ENCODE measurements at places on chromosomes 5 and 9.

DNA sequence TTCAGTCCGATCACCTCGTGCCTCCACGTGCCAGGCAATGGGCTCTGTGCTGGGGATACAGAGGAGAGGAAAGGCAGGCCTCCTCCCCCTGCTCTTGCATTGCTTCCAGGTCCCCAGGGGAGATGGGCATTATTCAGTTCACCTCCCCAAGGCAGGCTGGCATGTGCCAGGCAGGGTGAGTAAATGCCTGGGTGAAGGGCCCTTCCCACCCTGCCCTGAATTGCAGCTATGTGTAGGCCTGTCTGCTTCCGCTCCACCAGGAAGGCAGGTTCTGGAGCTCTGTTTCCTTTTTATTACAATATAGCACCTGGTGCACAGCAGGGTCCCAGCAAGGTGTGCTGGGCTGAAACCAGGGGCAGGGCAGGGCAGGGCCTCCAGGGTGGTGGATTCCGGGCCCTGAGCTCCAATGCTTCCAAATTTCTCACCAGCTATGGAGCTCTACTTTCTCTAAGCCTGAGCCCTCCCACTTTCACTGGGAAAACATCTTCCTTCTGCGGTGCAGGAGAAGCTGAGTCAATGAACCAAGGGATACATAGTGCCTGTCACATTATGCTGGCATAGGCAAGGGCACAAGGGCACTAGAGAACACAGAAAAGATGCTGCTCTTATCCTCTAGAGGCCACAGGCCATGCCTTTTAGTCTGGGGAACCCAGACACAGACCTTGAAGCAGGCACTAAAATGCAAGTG is 42.0 kb downstream of the SHB start:
- DNase-seq = no peak

DNA sequence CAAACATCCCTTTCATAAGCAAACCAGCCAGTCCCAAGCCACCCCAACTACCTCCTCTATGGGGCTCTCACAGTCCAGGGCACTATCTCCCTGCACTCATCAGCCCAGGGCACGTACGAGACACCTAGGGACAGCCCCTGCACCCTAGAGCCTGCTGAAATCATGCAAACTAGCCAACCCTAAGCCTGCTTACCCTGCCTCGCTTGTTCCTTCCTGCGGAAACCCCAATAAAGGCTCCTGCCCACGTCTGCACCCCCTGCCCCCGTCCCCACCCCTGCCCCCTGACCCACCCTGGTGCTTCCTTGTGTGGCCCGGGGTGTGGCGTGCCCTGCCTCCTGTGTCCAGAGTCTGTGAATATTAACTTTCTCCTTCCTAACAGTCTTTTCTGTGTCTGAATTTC is 135.9 kb downstream of the GADD45G start:
- DNase-seq = peak; percentile 70

- no peak for DNase-seq
These were observed 76.8 kb downstream of the ZDHHC21 start for GRCh38 chr9:14616188-14616982.

DNA sequence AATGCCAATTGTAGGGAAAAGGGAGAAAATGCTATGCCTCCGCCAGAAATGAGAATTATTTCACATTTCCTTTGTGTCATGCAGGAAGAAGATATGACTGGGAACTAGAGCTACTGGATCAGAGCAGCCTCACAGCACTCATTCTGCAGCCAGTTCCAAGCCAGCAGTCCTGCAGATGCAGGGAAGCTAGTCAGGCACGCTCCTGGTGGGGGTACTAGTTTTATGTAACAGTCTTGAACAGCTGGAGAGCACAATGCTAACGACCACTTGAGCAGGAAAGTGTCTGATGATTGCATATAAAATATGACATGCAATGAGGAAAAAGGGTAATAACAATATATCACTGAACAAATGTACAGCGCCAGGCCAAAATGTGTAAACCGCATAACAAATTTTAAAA is 21.7 kb downstream of the CDH10 start:
- no peak for DNase-seq

DNA sequence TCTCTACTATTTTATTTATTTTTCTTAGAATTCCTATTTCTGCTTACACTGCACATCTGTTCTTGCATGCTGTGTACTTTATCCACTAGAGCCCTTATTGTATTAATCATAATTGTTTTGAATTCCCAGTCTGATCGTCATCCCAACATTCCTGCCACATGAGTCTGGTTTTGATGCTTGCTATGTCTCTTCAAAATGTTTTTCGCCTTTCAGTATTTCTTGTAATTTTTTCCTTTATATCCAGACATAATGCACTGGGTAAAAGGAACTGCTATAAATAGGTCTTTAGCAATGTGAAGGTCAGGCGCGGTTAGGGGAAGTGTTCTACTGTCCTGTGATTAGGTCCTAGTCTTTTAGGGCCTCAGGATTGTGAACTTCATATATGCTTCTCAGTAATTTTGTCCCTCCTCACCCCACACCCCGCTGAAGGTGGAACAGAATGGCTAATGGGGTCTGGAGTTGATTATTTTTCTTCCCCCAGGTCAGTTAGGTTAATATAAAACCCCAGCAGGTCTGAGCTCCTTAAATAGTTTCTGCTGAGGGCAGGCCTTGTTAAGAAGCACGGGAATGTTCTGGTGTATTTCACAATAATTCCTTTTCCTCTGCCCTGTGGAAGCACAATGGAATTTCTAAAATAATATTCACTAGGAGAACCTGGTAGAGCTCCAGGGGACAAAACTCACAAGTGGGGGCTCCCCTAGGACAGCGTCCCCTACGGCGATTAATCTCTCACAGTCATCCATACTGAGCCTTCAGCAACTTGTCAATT is 146.6 kb upstream of the TUT7 start:
- DNase-seq = no peak

- DNase-seq = no peak
These were observed 3.1 kb upstream of the STOM start for GRCh38 chr9:121373011-121373729.

DNA sequence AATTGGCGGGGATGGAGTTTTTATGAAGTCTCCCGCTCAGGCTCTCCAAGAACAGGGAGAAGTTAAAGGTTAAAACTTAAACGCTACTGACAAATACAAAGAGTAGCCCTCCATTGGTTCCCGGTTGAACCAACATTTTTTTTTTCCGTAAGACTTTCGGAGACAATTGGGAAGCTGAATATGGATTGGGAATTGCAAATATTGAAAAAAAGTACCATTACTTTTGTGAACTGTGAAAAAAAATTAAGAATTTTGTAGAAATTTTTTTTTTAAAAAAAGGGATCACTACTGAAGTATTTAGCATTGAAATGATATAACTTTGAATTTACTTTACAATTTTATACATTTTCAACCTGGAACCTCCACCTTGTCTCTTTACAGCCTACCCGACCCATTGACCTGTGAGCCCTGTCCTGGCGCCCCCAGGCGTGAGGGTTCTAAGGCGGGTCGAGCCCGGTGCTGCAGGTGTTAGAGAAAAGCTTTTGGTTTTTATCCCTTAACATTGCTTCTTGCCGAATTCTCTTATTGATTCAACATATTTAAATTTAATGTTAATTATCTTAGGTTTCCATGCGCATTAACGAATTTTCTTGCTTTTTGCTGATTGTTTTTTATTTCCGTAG is 448 bp upstream of the ZNF782 start:
- DNase-seq = no peak

- DNase-seq = no peak
These were observed 3.8 kb downstream of the ZFAND5 start for GRCh38 chr9:72361217-72361616.

- no peak for DNase-seq
These were observed 12.6 kb upstream of the GRAMD2B start for GRCh38 chr5:126410623-126411022.

DNA sequence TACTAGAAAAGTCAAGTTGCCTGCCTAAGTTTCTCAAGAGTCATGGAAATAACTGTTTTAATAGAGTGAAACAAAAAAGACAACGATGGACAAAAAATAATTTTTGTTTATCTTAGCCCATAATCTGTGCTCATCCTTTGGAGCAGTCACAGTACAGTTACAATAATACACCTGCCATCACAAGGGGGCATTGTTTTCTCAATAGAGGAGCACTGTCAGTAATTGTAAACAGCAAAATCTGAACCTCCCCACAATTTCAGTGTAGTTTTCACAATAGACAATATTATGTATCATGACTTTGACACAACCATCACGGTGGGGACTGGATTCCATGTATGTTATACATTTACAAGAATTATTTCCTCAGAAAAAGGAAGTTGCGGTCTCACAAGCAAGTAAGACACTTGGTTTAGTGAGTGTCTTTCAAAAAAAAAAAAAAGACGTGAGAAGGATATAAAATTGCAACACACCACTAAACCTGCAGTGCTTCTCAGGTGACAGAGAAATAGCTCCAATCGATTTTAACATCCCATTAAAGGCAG is 586.3 kb downstream of the PTPRD start:
- no peak for DNase-seq

- no peak for DNase-seq
These were observed 452.0 kb upstream of the ZNF608 start for GRCh38 chr5:125198270-125198974.

DNA sequence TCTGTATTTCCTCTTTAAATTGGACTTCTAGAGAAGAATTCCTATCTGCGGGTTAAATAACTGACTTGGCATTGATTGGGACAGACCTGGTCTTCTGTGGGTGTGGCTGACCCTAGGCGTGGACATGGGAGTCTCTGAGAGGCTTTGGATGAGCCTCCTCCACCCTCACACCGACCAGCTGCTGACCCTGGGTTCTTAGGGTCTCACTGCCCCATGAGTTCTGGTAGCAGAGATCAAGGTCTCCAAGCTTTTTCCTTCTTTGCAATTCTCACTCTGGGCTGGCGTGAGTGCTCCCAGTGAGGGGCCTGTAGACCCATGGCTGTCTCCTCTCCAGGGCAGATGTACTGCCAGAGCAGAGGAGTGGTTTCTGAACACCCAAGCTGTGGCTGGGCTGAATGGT is 41.6 kb upstream of the PITX1 start:
- no peak for DNase-seq

DNA sequence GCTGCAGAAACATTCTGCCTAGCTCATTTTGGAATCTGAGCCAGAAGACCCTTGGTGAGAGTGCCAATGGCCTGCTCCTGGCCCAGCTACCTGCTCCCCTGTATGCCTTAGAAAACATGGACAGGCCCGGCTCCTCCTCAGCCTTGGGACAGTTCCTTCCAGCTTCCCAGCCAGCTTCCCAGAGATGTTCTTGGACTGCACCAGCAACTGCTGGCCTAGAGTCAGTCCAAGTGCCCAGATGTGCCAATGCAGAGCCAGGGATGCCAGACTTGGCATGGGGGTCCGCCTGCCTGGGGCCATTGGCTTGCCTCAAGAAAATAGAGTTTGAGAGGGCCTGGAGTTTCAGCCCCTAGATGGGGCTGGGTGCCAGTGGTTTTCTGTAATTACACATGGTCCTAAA is 142.2 kb upstream of the TRIM32 start:
- no peak for DNase-seq
